ENCODE measurements at places on chromosomes 6 and 20.

DNA sequence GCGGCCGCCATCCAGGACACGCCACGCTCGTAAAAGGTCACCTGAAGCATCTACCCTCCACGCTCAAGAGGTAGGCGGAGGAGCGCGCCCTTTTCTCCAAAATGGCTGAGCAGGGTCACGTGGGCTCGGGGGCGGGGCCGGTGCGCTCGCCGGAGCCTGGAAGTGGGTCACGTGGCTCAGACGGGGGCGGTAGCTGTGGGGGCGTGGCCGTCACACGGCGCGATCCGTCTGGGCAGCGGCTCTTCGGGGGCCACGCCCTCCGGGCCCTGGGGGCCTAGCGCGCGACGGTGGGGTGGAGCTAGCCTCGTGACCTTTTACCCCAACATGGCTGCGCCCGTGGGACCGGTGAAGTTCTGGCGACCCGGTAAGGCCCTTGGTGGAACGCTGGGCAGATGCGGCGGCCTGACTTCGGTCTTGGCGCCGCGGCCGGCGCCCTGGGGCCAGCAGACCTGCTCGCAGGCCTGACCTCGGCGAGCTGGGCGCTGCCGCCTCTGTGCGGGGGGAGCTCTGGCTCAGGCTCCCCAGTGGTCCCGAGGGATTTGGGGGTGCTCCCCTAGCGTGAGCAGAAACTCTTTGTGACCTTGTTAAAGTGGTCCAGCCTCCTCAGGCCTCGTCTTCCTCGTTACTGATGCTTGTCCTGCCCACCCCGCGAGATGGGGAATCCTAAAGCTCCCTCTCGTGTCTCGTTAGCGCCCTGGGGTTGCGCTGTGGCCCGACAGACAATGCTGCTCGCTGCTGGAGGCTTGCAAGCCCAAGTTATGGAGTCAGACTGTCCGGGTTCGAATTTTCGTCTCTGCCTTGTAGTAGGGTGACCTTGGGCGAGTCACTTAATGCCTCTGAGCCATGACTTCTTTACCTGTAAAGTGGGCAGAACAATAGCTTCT is at the start of gene DHX35:
Gene DHX35 (plus strand): TSS at position 301 of the 884 bp plus-strand sequence. CDS start 24 bp downstream, at position 325.
- peak; percentile 98 for DNase-seq

GRCh38 chr6:123009059-123009458 is 13.0 kb downstream of the CLVS2 start:
- DNase-seq: no peak

GRCh38 chr20:50536333-50536732 is 26.1 kb downstream of the PTPN1 start:
- no peak for DNase-seq

GRCh38 chr20:38214256-38215193 is 46.0 kb downstream of the KIAA1755 start:
- no peak for DNase-seq

DNA sequence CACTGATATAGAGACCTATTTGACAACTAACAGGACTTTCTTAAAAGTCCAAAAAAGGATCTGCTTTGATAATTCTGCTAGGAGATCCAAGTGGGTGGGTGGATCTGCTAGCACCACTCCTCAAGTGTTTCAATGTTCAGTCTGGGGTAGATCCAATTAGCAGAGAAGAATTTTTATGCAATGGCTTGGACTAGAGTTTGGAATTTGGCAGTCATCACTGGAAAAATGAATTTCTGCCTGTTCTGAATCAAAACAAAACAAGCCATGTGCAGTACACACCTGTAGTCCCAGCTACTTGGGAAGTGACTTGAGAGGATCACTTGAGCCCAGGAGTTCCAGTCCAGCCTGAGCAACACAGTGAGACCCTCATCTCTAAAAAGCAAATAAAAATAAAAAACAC is 12.6 kb upstream of the GNMT start:
- no peak for DNase-seq

DNA sequence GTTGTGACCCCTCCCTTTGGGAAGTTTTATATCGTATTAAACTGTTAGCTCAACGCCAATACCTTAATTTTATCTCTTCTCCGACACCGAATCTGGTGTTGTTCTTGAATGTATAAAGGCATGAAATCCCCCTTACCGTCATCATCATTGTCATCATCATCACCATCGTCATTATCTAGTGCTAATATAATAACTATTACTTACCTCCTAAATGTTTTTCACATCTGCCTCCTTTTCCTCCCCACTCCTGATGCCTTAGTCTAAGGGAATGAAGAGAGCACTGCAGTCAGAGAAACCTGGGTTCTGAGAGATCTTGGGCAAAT is 677 bp upstream of the ZBTB24 start:
- no peak for DNase-seq

- peak; percentile 3 for DNase-seq
Observed at GRCh38 chr20:50731930-50732690, 730 bp downstream of the PARD6B start.

- no peak for DNase-seq
Observed at GRCh38 chr6:166553563-166554271, 32.8 kb downstream of the RAMACL start.

DNA sequence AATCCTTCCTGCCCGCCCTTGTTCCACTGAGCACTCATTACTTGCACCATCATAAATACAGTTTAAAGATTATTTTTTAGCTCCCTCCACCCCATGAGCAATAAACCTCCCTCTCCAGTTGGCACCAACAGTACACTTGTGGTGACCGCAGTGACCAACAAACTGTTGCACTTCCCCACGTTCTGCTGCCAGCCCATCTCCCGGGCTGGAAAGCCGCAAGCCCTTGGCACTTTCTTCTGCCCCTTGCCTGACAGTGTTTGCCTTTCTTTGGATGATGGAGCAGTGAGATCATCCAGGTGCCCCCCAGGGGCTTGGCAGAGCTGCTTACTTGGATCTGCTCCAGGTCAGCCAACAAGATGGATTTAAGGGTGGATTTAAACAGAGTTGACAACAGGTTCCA is 21.6 kb downstream of the KCNB1 start:
- no peak for DNase-seq

DNA sequence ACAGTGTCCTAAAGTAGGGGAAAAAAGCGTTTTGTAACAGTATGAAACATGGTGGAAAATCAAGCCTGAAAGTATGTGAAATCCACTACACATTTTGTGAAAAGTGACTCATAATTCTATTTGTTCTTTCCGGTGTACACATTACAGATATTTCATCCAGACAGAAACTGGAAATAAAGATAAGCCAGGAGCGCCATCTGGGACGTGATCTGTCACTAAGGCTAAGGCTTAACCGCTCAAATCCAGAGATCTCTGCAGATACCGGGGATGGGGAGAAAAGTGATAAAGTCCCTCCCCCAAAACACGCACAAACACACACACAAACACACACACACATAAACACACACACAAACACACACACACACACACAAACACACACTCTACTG is 26.6 kb upstream of the SRSF6 start:
- no peak for DNase-seq

DNA sequence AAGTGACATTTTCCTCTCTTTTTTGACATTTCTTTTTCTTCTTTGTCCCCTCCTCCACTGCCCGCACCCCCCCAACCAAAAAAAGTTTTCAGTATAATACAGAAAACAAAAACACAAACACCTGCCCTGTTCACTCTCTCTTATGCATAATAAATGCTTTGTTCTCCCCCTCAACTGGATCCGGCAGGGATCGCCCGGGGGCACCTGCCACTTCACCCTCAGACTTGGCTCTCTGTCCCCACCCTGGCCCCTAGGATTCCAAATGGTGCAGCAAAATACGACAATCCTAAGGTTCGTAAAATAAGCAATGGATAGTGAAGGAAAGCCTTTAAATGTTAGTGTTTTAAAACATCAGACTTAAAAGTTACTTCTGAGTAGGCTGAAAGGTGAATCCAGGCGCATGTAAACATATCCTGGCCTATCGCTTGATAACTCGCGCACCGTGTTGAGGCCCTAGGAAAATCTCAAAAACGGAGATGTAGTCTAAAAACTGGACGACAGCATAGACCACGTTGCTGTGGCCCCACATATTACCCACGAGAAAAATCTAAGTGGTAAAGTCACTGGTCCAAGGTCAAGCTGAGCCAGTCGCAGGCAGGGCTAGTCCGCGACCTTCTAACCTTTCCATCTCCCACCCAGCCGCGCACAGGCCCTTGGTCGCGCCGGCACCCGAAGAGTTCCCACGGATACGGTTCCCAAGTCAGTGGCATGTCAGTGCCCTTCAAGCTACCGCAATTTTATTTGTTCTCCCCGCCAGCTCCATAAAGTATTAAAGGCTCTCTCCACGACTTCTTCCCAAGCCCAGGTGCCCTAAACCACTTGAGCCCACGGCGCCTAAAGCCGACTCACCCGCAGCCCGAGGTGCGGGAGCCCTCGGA is 130.8 kb downstream of the OGFRL1 start:
- DNase-seq: no peak

DNA sequence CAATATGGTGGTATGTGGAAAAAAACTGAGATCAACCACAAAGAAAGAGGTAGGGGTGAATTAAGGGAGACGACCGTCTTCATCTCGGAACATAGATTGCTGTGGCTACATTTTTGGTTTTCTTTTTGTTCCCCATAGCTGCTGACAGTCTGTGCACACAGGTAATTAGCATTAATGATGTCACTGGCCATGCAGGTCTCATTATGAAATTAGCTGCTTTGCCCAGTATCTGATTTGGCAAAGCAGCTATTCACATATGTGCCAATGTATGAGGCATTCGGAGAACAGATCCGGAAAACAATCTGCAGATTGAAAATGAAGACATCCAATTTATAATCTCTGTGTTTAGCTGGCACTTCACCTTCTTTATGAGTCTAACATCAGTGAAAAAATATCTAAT is 13.1 kb downstream of the NOX3 start:
- DNase-seq: no peak

DNA sequence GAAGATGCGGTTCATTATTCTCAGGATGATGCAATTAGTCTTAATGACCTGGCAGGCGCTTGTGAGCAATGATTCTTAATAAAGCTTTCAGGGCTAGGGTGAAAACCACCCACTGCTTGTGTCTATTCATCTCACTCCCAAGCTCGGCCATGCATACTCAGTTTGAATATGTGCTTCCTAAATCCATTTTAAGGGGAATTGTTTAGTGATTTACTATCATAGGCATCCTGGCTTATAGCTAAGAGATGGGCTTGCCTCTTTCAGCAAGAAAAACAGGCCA is 141.1 kb upstream of the SLC24A3 start:
- no peak for DNase-seq

DNA sequence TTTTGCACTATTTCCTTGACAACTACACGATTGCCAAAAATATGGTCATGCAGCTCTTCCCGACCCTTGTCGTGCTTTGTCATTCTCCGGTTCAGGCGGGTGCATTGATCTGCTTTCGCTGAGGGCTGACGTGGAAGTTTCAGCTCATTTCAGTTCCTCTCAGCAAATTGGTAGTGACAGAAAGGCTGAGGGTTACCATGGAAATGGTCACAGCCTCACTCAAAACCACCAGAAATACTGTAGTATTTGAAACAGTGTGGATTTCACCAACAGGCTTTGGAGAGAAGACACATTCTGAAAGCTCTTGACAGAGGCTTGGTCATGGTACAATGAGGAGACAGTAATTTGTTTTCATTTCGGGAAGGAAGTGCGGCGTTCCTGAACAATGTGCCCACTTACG is 99.7 kb upstream of the EXOC2 start:
- no peak for DNase-seq

GRCh38 chr6:50966986-50967385 is 148.3 kb downstream of the TFAP2B start:
- no peak for DNase-seq

GRCh38 chr6:53805016-53805415 is 10.2 kb downstream of the LRRC1 start:
- DNase-seq: no peak

DNA sequence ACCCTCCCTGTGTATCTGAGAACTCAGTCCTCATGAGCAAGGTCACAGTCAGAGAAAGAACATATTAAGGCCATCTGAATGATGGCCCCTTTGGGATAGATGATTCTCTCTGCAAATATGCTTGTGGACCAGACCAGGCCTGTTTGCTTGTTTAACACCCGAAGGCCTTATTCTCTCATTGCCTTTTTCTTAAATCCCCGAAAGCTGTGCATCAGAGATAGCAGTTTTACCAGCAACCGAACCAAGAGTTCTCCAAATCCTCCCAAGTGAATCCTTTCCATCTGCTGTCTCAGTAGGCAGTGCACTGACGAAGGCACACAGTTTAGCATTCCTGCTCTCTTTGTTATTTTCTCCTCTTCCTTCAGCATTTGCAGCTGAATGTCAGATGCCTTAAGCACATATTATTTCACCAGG is 79.8 kb downstream of the TRMT6 start:
- DNase-seq: no peak

- DNase-seq: no peak
Observed at GRCh38 chr6:124881898-124882578, 80.2 kb upstream of the RNF217 start.

DNA sequence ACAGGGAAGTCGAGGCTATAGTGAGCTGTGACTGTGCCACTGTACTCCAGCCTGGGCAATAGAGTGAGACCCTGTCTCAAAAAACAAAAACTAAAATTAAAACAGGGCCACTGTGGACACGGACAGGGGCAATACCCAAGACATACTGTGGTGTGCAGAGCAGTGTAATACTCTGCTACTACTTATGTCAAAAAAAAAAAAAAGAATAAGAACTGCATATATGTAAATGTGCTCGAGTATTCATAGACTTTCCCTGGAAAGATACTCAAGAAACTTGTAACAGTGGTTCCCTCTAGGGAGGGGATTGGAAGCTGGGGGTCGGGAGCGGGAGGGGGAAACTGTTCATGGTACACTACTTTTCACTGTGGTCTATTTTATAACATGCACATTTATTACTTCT is 15.9 kb downstream of the SPDEF start:
- DNase-seq: no peak

DNA sequence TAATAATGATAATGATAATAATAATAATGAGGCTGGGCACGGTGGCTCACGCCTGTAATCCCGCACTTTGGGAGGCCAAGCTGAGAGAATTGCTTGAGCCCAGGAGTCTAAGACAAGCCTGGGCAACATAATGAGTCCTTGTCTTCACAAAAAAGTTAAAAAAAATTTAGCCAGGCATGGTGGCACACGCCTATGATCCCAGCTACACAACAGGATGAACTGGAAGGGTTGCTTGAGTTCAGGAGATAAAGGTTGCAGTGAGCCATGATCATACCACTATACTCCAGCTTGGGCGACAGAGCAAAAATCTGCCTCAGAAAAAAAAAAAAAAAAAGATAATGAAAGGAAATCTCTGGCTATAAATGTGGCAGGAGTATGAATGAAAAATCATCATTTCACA is 213.4 kb downstream of the HIVEP2 start:
- DNase-seq: no peak

GRCh38 chr6:126385536-126385935 is 45.6 kb downstream of the CENPW start:
- DNase-seq: no peak

DNA sequence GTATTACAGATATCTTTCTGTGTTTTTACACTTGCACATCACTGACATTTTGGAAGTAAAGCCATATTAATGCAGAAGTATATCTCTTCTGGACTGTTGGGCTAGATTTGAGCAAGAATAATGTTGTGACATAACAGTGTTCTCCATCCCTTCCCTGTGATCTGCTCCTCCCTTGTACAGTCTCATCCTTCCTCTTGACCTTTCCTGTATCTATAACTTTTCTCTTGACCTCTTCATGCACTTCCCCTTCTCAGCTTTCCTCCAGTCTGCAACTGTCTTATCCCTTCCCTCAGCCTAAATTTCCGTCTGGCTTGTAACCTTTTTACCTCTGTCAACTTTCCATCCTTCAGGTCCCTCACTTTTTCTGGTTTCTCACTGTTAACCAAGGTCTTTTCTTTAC is 29.8 kb downstream of the NCOA3 start:
- DNase-seq: no peak

- no peak for DNase-seq
Observed at GRCh38 chr6:134115715-134116074, 63.3 kb upstream of the SLC2A12 start.

- peak; percentile 4 for DNase-seq
Observed at GRCh38 chr6:164396071-164397047, 913.0 kb downstream of the C6orf118 start.
